ENCODE measurements at places on chromosomes 1 and 21.
A peak's percentile ranks its signal among the peaks of the same experiment; 100 is the strongest.

GRCh38 chr21:38303300-38303699 lies 46.5 kb downstream of the KCNJ15 start:
- no peak for DNase-seq

DNA sequence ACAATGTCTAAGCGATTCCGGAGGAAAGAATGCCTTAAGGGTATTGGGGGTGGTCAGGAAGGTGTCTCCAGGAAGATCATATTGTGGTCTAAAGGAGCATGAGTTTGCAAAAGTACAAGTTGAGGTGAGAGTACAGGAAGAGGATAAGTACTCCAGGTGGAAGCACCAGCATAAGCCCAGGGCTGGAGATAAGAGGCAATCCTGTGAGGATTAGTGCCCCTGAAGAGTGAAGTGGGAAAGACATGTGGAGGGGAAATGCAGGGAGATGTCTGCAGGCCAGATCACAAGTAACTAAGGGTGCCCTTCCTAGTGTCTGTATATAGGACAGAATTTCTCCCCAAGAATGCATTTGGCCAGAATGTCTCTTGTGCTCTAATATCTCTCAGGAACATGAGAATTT lies 188.3 kb upstream of the DPT start:
- no peak for DNase-seq

- peak; percentile 16 for DNase-seq
Measured at GRCh38 chr1:3858231-3858981, 1.1 kb downstream of the DFFB start.

DNA sequence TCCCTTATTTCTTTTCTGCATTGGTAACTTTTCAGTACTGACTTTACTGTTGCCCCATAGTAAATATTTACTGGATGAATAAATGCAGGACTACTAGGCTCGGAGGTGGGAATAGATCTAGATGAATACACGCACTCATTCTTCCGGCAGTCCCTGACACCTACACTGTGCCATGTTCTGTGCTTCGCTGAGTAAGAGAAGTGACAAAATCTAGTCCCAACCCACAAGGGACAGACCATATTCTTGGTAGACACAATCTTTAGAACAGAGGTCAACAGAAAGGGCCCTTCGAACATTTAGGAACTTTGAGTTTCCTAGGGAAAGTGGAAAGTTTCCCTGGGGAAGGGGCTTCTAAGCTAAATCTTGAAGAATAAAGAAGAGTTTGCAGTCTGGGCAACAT lies 3.3 kb upstream of the CD52 start:
- no peak for DNase-seq

DNA sequence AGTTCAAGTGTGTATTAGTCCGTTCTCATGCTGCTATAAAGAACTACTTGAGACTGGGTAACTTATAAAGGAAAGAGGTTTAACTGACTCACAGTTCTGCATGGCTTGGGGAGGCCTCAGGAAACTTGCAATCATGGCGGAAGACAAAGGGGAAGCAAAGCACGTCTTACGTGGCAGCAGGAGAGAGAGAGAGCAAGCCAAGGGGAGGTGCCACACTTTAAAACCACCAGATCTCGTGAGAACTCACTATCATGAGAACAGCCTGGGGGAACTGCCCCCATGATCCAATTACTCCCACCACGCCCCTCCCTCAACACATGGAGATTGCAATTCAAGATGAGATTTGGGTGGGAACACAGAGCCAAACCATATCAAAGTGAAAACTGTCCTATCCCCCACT lies 4.1 kb upstream of the MIS18A start:
- DNase-seq = no peak

DNA sequence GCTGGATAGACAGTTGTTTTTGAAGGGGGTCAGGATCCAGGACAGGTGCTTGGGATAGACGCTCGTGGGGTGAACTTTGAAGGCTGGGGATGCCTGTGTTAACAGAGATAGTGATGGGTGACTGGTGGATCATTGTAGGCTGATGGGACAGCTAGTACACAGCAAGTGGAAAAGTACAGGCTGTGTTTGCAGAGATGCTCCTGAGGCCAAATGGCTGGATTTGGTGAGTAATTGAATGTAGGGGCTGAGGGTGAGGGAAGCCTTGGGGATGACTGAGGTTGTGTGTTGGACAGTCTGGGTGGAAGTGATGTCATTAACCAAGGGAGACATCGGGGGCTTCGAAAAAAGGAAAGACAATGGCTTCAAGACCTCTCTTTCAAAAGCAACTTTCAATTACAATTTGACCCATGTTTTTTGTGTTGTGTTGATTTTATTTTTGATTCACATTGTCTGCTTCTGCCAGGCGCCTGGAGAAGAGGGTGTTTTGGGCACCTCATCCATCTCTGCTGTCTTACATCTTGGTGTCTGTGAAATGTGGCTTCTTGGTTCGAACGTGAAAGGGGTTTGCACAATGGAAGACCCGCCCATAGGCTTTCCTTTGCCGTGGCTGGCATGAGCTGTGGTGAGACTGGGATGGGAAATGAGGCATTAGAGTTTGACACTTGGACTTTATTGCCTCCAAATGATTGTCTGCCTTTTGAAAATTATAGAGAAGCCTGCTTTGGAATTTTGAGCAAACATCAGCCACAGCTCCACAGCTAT lies 147.5 kb downstream of the FOXD2 start:
- no peak for DNase-seq

- DNase-seq = no peak
Measured at GRCh38 chr1:39576016-39576657, 453 bp downstream of the PABPC4 start.

- no peak for DNase-seq
Measured at GRCh38 chr1:37602750-37603694, 7.3 kb upstream of the GNL2 start.

GRCh38 chr1:229537894-229538293 lies 20.6 kb downstream of the ABCB10 start:
- no peak for DNase-seq

DNA sequence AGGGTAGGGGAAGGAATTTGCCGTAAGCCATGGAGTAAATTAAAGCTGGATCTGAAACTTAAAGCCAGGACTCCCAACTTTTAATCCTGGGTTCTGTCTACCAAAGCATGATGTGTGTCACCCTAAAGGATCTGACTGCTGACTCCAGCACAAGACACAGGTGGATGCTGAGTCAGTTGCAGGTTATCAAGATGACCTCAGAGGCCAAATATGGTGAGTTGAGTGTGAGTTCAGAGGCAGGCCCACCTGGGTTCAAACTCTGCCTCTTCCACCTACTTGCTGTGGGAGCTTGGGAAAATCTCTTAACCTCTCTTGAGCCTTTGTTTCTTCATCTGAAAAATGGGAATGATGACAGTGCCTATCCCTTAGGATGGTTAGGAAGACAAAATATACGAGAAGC lies 16.7 kb upstream of the LDLRAP1 start:
- no peak for DNase-seq

DNA sequence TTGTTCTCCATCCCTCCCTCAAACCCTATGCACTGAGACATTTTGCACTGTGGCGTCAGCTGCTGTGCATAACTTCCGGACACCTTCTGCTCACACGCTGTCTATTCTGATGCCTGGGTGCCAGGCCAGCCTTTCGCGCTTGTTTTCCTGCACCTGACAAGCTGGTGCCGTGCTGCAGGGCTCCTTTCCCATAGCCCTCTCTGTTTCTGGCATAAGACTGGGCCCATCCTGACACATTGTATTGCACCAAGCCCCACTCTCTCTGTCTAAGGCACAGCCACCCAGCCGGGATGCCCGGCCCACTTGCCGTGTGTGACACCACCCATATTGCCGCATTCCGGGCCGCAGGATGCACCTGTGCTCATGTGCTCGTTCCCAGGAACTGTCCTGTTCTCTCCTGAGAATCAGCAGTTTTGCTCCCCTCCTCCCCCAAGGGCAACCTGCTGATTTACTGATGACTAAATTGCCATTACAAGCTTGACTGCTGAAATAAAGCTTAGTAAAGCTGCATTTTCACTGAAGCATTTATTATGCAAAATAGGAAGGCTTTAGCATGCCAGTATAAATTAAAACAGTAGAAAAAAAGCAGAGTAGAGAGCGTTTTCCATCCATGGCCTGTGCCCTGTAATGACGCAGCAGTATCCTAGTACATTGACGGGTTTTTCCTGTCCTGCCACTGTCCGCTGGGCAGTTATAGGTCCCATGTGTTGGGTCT lies 88.0 kb downstream of the CD247 start:
- DNase-seq = no peak

DNA sequence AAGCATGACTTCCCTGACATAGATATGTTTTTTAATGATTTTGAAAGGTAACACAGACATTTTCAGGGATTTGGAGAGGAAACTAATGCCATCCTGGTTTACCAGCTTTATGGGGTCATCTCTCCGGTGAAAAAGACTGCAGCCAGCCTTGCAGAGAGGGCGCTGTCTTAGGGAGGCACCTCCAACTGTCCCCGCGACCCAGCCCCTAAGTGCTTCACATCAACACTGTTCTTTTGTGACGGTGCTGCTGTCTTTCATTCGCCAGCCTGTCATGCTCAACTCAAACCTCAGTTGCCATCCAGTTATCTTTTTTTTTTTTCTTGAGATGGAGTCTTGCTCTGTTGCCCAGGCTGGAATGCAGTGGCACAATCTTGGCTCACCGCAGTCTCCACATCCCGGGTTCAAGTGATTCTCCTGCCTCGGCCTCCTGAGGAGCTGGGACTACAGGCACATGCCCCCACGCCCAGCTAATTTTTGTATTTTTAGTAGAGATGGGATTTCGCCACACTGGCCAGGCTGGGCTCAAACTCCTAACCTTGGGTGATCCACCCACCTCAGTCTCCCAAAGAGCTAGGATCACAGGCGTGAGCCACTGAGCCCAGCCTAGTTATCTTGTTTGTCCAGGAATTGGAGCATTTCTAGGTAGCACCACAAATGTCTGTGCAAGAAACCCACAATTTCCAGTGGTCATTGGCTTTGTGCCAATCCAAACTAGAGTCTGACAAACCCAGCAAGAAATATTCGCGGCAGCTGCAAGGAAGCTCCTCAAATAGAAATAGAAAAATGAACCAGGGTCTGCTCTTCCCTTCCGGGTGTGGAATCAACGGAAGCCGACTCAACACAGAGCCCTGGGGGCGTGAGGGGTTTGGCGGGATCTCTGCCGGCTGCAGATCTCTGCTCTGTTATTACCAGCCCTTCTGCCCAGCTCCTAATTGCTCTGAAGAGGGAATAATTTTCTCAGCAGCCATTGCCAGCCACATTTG lies 24.2 kb downstream of the PDE9A start:
- no peak for DNase-seq

- no peak for DNase-seq
Measured at GRCh38 chr1:56461158-56462127, 117.9 kb downstream of the PLPP3 start.

GRCh38 chr1:201516511-201517127 lies 9.7 kb upstream of the CSRP1 start:
- DNase-seq = no peak

DNA sequence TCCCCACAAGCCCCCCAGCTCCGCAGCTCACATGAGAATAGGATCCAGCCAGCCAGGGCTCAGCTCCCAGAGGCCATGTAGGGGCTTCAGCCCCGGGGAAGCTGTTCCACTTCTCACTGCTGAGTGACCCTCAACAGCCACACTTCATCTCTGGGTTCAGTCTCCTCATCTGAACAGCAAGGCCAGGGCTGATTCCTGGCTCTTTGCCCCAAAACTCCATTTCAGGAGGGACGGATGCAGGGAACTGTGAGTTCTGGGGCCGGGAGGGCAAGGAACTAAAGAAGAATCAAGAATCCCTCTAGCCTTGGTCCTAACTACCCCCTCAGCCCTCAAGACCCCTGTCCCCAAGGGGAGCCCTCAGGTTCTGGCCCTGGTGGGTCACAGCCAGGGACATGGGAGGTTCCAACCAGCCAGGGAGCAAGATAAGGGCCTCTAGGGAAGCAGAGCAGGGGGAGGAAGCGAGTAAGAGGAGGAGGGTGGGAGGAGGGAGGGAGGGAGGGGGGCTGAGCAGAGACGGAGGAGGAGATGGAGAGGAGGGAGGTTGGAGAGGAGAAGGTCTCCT lies 13.1 kb downstream of the SDC3 start:
- DNase-seq = no peak

DNA sequence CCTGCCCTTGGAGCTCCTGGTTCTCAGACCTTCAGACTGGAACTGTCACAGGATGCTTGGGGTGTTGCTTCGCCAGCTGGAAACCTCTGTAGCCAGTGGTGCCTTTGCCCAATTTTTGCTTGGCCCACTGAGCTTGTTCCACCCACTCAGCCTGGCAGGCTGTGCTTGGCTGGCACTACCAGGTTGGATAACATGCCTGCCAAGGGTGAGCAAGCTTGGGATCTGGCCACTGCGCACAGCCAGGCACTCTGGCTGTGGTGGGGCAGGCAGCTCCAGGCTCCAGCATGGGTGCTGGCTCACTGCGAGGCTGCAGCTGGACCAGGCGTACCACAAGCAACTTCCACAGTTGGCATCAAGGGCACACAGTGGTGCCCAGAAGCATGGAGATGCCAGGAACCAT lies 967.8 kb upstream of the NCAM2 start:
- no peak for DNase-seq

DNA sequence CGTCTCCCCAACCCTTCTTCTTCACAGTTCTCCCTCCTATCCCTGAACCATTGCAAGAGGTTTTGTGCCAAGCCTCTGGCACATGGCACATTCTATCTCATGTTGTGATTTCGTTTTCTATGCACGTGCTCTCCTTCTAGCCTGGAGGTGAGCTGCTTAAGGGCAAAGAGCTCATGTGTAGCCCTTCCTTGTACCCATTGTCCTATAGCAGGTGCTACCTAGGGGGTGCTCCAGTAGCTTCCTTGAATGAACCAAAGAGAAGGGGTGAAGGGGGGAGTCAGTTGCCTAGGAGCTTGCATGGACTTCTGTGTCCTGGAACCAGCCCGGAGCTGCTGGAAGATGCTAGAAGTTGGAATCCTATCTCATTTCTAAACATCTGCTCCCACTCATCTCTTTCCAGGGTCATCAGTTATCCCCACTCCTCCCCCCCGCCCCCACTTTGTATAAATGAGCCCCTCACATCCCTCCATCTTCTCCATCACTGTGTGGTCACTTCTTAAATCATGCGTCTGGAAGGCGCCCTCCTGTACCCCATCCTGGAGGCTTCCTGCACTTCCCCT lies 535 bp upstream of the DISC1 start:
- no peak for DNase-seq

GRCh38 chr1:61450872-61451571 lies 273.9 kb downstream of the TM2D1 start:
- no peak for DNase-seq

DNA sequence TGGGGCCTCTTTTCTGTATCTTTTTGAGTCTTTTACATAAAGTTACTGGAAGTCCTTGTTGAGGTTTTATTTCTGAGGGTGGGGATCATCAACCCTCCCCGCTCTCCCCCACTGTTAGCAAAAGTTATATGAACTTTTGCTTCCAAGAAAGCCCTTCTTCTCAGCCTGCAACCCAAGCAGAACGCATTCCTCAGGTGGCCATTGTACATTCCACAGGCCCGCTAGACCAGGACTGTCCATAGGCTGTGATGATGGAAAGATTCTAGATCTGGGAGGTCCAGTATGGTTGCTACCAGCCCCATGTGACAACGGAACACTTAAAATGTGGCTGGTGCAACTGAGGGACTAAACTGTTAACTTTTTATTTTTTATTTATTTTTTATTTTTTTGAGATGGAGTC lies 11.8 kb upstream of the YBX1 start:
- DNase-seq = no peak
